ENCODE measurements at places on chromosomes 11 and 22. TPM values are rescaled to one million over a fixed set of nuclear protein-coding genes. Genes with fewer than 3 reads are reported as not detected.

Gene LPXN
- 2.9 TPM for polyA plus RNA-seq

DNA sequence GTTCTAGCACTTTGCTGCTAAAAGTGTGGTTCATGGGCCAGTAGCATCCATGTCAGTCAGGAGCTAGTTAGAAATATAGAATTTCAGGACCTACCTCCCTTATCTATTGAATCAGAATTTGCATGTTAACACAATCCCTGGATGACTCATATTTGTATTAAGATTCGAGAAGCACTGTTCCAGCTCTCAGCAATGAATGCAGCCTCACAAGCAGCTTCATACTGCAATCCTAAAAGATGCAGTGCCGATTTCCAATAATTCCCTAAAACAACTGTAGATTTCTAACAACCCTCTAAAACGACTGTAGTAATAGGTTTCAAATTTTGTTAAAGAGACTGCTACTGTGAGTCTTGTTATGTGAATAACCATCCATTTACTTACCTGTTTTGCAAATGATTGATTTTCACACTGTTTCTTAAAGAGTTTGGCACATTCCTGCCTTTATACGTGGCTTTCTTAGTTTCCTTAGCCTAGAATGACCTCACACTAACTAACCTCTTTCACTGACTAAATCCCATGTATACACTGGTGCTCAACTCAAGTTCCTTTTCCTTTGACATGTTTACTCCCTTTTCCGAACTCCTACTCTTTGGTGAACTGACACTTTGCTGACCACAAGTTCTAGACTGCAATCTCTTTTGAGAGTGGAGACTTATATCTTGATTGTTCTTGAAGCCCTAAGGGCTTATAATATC lies 511.8 kb downstream of the METTL15 start:
- peak; percentile 24 for DNase-seq

DNA sequence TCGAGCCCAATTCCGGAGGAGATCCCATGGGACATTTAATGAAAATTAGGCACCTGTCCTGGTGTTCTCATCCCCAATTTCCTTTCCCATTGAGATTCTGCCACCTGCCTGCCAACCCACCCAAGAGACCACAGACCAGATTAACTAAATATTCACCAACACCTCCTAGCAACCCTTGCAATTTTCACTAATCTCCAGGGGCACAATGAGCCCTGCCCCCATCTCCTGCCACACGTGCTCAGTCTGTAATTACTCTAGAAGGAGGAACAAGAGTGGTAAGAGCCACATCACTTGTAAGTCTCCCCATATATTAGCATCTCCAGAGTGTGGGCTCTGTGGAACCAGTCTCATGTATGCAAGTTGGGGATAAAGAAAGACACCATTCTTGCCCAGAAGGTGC lies 38.0 kb downstream of the IL18BP start:
- no peak for DNase-seq

DNA sequence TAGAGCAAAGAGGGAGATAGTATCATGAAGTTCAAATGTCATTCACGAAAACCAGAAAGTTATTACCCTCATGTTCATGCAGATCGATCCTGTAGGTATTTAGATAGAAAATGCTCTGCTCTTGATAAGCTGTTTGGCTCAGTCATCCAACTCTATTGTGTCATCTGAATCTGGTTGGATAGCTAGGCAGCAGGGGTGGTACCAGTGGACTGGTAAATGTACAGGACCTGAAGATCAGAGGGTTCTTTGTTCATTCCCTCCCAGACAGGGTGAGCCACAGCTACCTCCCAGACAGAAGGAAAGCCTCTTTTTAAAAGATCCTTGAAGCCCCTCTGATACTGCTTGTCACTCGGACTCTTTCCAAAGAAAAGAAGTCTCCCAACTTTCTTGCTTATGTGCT lies 29.8 kb upstream of the DRD2 start:
- no peak for DNase-seq

DNA sequence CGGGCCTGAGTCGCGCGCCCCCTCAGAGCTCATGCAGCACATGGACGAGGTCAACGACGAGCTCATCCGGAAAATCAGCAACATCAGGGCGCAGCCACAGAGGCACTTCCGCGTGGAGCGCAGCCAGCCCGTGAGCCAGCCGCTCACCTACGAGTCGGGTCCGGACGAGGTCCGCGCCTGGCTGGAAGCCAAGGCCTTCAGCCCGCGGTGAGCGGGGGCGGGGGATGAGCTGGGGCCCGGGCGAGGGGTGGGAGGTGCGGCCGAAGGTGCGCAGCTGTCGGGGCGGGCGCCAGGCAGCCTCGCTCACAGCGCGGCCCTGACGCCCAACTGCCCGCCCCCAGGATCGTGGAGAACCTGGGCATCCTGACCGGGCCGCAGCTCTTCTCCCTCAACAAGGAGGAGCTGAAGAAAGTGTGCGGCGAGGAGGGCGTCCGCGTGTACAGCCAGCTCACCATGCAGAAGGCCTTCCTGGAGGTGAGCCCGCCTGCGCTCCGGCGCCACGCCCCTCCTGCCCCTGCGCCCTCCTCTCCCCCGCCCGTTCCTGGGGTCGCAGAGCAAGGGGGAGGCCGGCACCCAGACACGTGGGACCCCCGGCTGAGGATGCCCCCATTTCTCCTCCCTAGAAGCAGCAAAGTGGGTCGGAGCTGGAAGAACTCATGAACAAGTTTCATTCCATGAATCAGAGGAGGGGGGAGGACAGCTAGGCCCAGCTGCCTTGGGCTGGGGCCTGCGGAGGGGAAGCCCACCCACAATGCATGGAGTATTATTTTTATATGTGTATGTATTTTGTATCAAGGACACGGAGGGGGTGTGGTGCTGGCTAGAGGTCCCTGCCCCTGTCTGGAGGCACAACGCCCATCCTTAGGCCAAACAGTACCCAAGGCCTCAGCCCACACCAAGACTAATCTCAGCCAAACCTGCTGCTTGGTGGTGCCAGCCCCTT lies 20.5 kb downstream of the EPS8L2 start:
- DNase-seq, result no peak

DNA sequence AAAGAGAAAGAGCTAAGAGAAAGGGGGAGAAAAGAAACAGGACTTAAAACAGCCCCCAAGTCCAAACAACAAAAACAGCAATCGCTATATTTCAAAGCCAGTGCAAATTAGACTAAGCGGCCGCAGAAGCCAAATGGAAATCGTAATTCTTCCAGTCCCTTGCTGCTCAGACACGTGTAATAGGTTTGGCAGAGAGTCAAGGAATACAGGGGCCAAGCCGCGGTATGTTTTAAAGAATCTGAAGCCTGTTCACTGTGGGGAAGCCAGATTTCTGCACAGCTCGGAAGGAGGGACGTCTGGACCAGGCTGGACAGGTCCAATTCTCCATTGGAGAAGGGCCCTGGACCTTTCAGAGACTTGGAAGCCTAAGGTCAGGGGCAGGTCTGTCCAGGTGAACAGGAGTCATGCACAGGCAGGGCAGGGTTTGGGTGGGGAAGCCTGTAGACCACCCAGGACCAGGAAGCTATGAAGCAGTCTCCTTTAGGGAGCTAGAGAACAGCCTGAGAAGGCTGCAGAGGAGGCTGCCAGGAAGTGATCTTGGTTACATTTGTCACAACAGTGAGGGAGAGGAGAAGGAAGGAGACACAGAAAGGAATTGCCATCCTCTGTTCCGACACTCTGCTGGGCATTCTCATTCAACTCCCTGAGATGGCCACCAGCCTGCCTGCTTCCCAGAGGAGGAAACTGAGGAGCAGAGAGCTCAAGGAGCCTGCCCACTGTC lies 265.5 kb upstream of the ISX start:
- DNase-seq, result no peak

Gene FBLN1
- polyA plus RNA-seq, result 34.4 TPM

Gene ZBTB16
- not detected for polyA plus RNA-seq

Gene NPTXR
- polyA plus RNA-seq, result 9.7 TPM

GRCh38 chr11:65928667-65929066 lies 9.4 kb downstream of the DRAP1 start:
- no peak for DNase-seq

DNA sequence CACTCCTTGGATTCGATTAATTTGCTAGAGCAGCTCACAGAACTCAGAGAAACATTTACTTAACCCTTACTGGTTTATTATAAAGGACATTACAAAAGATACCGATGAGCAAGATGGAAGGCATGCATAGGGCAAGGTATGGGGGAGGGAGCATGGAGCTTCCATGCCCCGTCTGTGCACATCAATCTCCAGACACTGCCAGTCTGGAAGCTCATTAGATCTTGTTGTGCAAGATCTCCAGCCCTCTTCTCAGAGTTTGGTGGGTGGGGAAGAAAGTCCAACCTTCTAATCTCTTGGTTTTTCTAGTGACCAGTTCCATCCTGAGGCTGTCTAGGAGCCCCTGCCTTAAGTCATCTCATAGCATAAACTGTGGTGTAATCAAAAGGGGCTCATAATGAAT lies 190.7 kb downstream of the UVRAG start:
- peak; percentile 16 for DNase-seq

Gene E2F8
- polyA plus RNA-seq, result 6.4 TPM

GRCh38 chr22:27499121-27499520 lies 302.4 kb downstream of the MN1 start:
- no peak for DNase-seq

DNA sequence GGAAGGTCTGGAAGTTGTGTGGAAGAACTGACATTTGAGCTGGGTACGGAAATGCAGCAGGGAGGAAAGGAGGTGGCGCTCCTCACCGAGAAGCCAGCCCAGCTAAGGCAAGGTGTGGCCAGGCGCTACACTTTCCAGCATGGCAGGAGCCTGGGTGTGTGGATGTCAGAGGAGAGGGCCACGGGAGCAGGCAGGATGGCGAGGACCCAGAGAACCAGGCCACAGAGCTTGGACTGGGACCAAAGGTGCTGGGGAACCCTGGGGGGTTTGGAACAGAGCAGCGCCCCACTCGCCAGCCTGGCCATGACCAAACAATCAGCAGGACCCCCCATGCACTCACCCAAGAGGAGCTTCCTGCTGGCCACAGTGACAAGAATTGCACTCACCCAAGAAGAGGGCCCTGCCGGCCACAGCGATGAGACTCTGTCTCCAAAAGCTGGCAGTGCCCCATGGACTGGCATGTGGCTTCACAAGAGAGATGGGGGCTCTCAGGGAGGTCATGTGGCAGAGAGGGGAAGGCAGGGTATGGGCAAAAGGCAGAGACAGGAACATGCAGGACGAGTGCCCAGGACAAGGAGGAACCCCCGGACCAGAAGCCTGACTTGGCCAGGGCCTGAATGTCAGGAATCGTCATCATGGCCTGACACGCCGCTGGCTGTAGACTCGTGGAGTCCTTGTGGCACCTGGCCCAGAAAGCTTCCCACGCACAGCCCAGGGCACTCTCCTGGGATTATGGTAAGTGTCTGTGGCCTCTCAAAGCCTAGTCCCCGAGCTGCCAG lies 45.4 kb downstream of the IGF2 start:
- DNase-seq, result no peak

DNA sequence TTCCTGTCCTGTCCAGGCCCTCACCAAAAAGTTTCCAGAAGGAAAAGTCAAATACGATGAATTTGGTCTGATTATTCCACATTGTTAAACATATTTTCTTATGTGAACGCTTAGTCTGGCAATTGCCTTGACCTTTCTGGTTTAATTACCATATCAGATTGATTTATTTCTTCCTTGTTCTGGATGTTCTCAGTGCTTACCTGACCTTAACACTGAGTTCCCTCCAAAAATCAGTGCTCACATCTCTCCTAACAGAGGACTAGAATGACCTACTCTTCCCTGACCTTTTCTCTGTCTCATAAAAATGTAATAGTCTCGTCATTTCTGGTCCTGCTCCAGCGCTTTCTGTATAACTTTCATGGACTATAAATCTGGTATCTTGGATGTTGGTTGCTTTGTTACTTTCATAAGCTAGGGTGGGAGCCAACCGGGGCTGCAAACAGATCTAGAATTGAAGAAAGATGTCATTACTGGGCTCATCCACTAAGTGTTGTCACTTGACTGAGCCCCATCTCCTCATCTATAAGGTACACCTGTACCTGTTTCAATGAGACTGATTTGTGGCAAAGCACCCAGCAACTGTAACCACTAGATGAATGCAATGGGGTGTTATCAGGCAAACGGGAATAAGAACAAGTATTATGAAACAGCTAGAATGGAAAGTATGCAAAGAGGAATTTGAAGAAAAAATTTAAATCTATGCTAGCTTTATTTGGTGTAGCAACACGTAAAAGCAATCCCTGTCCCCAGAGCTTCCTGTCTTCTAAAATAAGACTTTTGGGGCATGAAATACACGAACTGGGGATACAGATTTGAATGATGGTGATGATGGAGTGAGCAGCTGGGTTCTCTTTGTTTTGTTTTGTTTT lies 2.4 kb downstream of the FADS2 start:
- no peak for DNase-seq

GRCh38 chr22:25174156-25174887 lies 25.3 kb upstream of the CRYBB3 start:
- DNase-seq, result no peak

DNA sequence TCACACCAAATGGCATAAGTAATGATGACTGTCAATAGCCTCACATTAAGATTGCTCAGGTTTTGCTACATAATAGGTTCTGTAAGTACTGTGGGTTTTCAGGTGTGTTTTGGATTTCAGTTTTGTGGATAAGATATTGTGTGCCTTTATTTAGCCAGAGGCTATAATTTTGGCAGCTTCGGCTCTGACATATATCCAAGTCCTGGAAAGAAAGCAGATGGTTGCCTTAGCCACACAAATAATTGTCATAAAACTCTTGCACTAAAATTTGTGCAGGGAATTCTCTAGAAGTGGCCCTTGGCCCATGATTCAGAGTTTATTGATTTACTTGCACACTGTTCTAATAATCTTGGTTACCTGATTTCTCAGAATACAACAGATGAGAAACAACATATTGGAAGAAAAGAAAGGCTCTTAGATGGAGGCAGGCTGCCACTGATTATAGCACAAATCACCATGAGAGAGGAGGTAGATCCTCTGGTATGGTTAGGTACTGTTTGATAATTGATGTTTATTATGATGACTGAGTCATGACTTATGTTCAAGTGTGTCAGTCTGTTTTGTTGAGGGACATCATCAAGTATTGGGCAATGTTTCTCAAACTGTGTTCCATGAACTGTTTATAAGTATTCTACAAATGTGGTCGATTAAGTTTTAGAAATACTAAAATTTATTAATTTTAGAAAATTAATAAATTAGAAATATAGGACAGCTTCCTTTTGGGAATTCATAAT lies 9.6 kb downstream of the REXO2 start:
- DNase-seq, result no peak

DNA sequence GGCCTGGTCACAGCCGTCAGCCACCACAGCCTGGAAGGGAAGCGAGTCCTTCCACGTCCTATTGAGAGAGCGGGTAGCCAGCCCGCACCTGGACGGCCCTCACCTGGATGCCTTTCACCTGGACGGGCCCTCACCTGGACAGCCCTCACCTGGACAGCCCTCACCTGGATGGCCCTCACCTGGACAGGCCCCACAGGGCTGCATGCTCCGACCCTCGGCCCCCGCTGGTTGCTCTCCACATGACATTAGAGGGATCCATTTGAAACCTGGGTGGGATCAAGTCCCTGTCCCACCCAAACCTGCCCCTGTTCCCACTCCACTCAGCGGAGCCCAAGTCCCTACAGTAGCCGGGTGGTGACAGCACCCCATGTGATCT lies 3.7 kb downstream of the C1QTNF6 start:
- DNase-seq, result no peak

- no peak for DNase-seq
Measured at GRCh38 chr11:110425751-110426545, 3.8 kb upstream of the FDX1 start.

GRCh38 chr22:43424666-43425630 lies 13.1 kb downstream of the MPPED1 start:
- DNase-seq, result no peak

Gene VSIG10L2
- not detected for polyA plus RNA-seq

GRCh38 chr11:70547386-70547785 lies 149.1 kb downstream of the CTTN start:
- DNase-seq, result no peak

GRCh38 chr11:68891351-68891948 lies 12.2 kb downstream of the MRPL21 start:
- DNase-seq, result no peak
